ENCODE measurements at places on chromosomes 7 and 10. TPM values are rescaled to one million over a fixed set of nuclear protein-coding genes. Genes with fewer than 3 reads are reported as not detected.

The FAM221A gene
- total RNA-seq: 0.97 TPM

The CPA5 gene
- not detected for total RNA-seq

The PNLIPRP2 gene
- not detected for total RNA-seq

The LIPM gene
- total RNA-seq: not detected

The GDF2 gene
- not detected for total RNA-seq

The OPALIN gene
- total RNA-seq: not detected

The GRM3 gene
- total RNA-seq: not detected

The TMEM176A gene
- total RNA-seq: not detected

The CTNNA3 gene
- not detected for total RNA-seq

The GSTO2 gene
- total RNA-seq: 0.32 TPM

The ENKUR gene
- not detected for total RNA-seq

The SFMBT2 gene
- 2.9 TPM for total RNA-seq

The TMEM176B gene
- total RNA-seq: not detected

The PALS2 gene
- 8.8 TPM for total RNA-seq

The OR13A1 gene
- total RNA-seq: not detected

The THSD7A gene
- total RNA-seq: 3.1 TPM

The PCDH15 gene
- total RNA-seq: not detected

The PNLIP gene
- not detected for total RNA-seq

The DLX6 gene
- not detected for total RNA-seq

The COL26A1 gene
- total RNA-seq: not detected

The LRMDA gene
- total RNA-seq: not detected

The ZNF804B gene
- not detected for total RNA-seq

The COL1A2 gene
- total RNA-seq: 7,749 TPM

The COL13A1 gene
- total RNA-seq: 27.9 TPM

The CC2D2B gene
- not detected for total RNA-seq

The BICC1 gene
- total RNA-seq: 81.6 TPM

The BTBD16 gene
- not detected for total RNA-seq

The GJD4 gene
- total RNA-seq: not detected

The TMEM184A gene
- total RNA-seq: not detected

The MGMT gene
- total RNA-seq: 45.4 TPM

The AOC1 gene
- not detected for total RNA-seq

The ARHGEF5 gene
- total RNA-seq: 3.4 TPM

The CALML3 gene
- total RNA-seq: not detected

The HEPACAM2 gene
- not detected for total RNA-seq

The HIF1AN gene
- total RNA-seq: 4.3 TPM

The RPEL1 gene
- under 0.01 TPM for total RNA-seq

The SYT15B gene
- total RNA-seq: under 0.01 TPM

The GPR141 gene
- total RNA-seq: not detected

The AMPH gene
- 1.1 TPM for total RNA-seq

The LIPF gene
- total RNA-seq: not detected

The CRHR2 gene
- not detected for total RNA-seq

The PSMC2 gene
- total RNA-seq: 127 TPM

The ARPC1A gene
- 174 TPM for total RNA-seq

The ACTL6B gene
- not detected for total RNA-seq

The RBP3 gene
- not detected for total RNA-seq

The PIP gene
- total RNA-seq: 0.32 TPM

The HOXA11 gene
- not detected for total RNA-seq

The IMPDH1 gene
- 79.1 TPM for total RNA-seq

The KIAA1549 gene
- total RNA-seq: 1.3 TPM

All from cardiac atrium fibroblast (primary cell).